ENCODE measurements at places on chromosomes 11 and 22. TPM values are rescaled to one million over a fixed set of nuclear protein-coding genes. Genes with fewer than 3 reads are reported as not detected.
A peak's percentile ranks its signal among the peaks of the same experiment; 100 is the strongest.

DEUP1 gene
- total RNA-seq = 22.8 TPM

PLEKHB1 gene
- 71.5 TPM for total RNA-seq

CRYBB1 gene
- not detected for total RNA-seq

CAT gene
- total RNA-seq = 30.3 TPM

FOLR2 gene
- total RNA-seq = 1.3 TPM

DUSP8 gene
- 14.4 TPM for total RNA-seq

FCHSD2 gene
- total RNA-seq = 69.6 TPM

MS4A3 gene
- total RNA-seq = 1.7 TPM

GRCh38 chr22:40247976-40248375, 70.3 kb downstream of the TNRC6B start:
- H3K27ac ChIP-seq = no peak overlapping the region
- H3K36me3 ChIP-seq = no peaks in the 10 kb centered on the region
- no peaks in the 10 kb centered on the region for H3K4me1 ChIP-seq
- no peak overlapping the region for H3K4me3 ChIP-seq
- no peak for DNase-seq

DNA sequence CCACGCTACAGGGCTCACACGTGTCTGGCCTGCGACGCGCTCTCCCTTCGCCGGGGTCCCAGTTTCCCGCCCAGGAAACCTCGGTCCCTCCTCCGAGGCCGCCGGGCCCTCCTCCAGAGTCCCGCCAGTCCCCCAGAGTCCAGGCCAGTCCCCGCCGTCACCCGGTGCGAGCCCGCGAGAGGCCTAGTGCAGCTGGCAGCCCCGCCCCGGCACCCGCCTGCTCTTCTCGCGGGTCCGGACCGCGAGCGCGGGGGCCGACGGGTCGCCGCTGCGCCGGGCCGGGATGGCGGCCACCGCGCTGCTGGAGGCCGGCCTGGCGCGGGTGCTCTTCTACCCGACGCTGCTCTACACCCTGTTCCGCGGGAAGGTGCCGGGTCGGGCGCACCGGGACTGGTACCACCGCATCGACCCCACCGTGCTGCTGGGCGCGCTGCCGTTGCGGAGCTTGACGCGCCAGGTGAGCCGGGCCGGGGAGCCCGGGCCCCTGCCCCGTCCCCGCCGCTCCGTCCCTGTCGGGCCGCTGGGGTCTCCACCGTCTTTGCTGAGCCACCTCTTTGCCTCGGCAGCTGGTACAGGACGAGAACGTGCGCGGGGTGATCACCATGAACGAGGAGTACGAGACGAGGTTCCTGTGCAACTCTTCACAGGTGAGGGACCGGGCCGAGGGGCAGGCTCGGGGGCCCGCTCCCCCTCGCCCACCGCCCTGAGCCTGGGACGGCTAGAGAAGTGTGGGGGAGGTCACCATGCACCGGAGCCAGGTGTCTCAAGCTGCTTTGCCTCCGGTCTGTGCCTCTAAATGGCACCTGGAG, at the start of gene PTPMT1:
Gene PTPMT1, plus strand, starts transcription at position 260 of the 809 bp plus-strand sequence. Its CDS starts 24 bp downstream, at position 284.
- peak within 1 kb of the TSS; percentile 13 for H3K27ac ChIP-seq
- DNase-seq = peak; percentile 70
- H3K27me3 ChIP-seq = no peaks in the 10 kb centered on the region
- peak within 1 kb of the TSS; percentile 76 for H3K4me3 ChIP-seq
- H3K36me3 ChIP-seq = no peaks in the 10 kb centered on the region

DNA sequence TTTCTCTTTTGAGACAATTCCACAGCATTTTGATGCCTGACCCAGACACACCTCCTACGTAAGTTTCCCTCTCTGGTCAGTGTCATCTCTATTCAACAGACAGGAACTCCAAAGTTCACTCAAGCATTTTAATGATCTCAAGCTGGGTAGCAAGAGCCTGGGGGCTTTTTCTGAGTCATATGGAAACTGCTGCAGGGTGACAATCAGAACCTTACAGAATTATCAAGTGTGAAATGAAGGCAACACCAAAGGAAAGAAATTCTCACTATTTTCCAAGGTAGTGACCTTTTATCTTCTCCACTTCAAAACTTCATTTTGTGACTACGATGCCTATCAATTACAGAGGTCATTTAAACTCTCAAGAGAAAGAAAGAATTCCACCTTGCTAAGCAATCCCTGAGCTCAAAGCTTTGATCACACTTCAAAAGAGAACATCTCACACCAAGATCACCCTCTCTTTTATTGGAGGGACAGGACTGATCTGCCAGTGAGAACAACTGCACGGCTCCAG, 229.0 kb upstream of the ZC3H12C start:
- H3K36me3 ChIP-seq = no peaks in the 10 kb centered on the region
- H3K27ac ChIP-seq = no peak overlapping the region
- H3K4me1 ChIP-seq = no peaks in the 10 kb centered on the region
- no peak overlapping the region for H3K4me3 ChIP-seq

DNA sequence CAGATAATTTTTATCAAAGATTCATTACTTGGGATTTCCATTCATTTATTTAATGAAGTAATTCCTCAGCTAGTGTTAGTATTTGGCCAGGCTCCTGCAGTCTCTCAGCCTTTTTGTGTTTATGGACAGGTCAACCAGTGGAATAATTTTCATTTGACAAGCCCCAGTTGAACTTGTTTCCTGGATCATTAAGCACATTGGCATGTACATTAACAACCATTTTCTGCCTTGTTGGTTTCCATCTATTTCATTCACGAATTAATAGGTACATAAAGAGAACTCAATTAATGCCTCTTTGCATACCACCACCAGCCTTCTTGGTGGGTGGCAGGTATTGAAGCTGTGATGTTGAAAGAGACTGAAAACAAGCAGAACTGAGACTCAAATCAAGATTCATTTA, 745.2 kb downstream of the KCNA4 start:
- no peaks in the 10 kb centered on the region for H3K27me3 ChIP-seq
- no peaks in the 10 kb centered on the region for H3K36me3 ChIP-seq

DNA sequence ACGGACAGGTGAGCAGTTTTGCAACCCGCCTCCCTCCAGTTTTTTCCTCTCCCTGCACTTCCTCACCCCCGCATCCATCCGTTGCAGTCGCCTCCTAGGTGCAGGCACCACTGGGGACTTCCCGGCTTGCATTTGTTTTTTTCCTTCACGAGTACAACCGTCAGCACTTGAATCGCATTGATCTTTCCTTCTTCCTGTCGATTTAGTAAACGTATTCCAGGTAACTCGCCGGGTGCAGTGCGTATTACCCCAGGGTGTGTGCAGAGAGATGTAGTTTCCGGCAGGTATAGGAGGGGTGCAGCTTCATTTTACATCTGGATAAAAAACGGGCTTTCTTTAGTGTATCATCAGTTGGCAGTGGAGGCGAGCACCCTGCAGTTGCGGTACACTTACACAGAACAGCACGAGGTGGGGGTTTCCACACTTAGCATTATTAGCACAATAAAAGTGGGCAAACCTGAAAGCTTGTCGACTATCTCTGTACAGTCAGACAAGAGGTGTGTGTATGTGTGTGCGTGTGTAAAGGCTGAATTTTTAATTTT, at the start of gene SORL1-AS1:
Gene SORL1-AS1, minus strand, starts transcription at position 359 of the 542 bp plus-strand sequence.
- peaks cover 5% of the 10 kb centered on the region for H3K4me1 ChIP-seq
- peak within 1 kb of the TSS; percentile 81 for H3K4me3 ChIP-seq
- peak within 1 kb of the TSS; percentile 78 for H3K27ac ChIP-seq
- no peaks in the 10 kb centered on the region for H3K27me3 ChIP-seq
- DNase-seq = peak; percentile 37
- H3K36me3 ChIP-seq = no peaks in the 10 kb centered on the region

GRCh38 chr11:42631220-42631843, 680.5 kb upstream of the API5 start:
- no peak overlapping the region for H3K27ac ChIP-seq
- H3K4me3 ChIP-seq = no peak overlapping the region
- DNase-seq = peak; percentile 37
- no peaks in the 10 kb centered on the region for H3K36me3 ChIP-seq

DNA sequence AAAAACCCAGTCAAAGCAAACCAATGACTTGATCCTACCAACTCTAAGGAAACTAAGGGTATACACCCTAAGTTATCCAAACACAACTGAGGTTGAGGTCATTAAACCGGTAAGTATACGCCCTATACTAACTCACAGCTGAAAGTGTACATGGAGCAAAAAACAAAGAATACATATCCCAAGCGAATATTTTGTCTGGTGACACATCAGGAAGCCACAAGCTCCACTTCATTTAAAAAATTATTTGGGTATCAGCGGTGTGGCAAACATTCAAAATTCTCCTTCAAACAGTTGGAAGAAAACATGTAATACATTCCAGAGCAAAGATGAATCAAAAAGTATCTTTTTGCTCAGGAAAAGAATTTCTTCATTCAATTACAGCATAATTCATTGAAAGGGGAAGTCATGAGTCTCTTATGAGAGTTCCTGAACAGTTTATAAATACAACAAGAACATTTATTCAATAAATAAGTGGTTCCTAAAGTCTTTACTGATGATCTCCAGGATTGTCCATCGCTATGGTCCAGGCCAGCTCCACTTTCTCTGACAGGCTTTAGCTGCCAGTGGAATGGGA, 4.5 kb upstream of the JAML start:
- H3K36me3 ChIP-seq = no peaks in the 10 kb centered on the region
- H3K4me3 ChIP-seq = no peak overlapping the region
- no peak overlapping the region for H3K27ac ChIP-seq
- H3K4me1 ChIP-seq = no peaks in the 10 kb centered on the region
- no peak for DNase-seq

DNA sequence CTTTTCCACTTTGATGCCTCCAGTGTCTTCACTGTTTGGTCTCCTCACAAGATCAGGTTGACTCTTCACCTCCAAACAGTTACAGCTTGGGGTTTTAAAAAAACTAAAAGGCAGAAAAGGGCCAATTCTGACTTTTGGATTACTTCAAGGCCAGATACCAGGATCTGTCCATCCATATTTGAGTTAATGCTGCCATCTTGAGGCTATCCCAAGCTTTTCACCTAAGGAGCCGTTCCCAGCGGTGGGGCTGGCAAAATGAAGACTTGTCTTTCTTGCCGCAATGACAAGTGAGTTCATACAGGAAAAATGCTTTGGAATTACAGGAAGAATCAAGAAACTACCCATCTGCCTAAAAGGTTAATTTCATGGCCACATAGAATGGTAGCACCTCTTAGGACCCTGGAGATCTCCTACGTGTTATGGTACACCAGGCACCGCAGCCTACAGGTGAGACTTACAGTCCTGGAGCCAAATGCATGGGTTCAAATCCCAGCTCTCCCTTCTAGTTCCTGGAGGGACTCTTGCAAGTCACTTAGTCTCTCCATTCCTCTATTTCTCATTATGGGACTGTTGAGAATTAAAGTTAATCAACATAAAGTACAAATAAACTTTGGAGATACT, 6.0 kb upstream of the OR5B21 start:
- no peaks in the 10 kb centered on the region for H3K4me1 ChIP-seq
- no peak overlapping the region for H3K27ac ChIP-seq
- no peaks in the 10 kb centered on the region for H3K36me3 ChIP-seq
- no peak overlapping the region for H3K4me3 ChIP-seq
- H3K27me3 ChIP-seq = no peaks in the 10 kb centered on the region

DNA sequence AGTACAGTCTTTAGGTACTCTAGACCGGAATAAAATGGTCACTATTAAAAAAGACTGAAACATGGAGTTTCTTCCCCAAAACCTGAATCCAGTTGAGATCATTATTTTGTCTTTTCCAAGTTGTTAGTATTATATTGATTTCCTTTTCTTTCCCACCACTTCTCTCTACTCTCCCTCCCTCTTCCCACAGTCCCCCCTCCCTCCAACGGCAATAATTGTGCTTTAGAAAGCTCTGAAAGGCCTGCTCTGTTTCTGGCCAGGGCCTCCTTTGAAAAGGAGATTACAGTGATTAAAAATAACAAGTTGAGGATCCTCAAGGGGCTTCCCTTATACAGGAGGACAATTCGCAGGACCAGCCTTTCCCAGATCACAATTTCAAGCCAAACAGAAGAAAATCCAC, 3.5 kb downstream of the SPON1 start:
- H3K4me1 ChIP-seq = peaks cover 5% of the 10 kb centered on the region
- DNase-seq = no peak
- H3K27me3 ChIP-seq = no peaks in the 10 kb centered on the region
- H3K27ac ChIP-seq = no peak overlapping the region
- H3K4me3 ChIP-seq = no peak overlapping the region
- no peaks in the 10 kb centered on the region for H3K36me3 ChIP-seq

- H3K4me1 ChIP-seq = no peaks in the 10 kb centered on the region
- no peaks in the 10 kb centered on the region for H3K27me3 ChIP-seq
- no peak overlapping the region for H3K4me3 ChIP-seq
- H3K36me3 ChIP-seq = no peaks in the 10 kb centered on the region
Measured at GRCh38 chr22:37713761-37714160, 16.9 kb downstream of the TRIOBP start.

GRCh38 chr22:26857169-26857568, 199.8 kb downstream of the MIAT start:
- no peak overlapping the region for H3K27ac ChIP-seq
- no peaks in the 10 kb centered on the region for H3K4me1 ChIP-seq
- no peak for DNase-seq
- no peaks in the 10 kb centered on the region for H3K36me3 ChIP-seq

DNA sequence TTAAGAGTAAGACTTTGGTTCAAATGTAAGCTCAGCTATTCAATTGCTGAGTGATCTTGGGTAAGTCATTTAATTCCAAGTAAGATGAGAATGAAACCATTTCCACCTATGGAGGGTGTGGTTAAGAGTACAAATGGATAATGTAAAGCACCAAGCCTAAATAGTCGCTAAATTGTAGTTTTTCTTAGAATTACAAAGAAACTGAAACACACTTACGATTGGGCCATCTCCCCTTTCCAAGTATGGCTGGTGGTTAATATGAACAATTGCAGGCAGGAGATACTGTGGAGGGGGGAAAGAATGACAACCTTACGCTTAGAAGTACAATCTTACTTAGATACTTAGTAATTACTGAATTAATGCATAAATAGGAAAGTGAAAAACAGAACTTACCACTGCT, 8.2 kb downstream of the DDX17 start:
- H3K27me3 ChIP-seq = no peaks in the 10 kb centered on the region
- no peak overlapping the region for H3K4me3 ChIP-seq
- DNase-seq = no peak
- no peak overlapping the region for H3K27ac ChIP-seq
- H3K36me3 ChIP-seq = no peaks in the 10 kb centered on the region
- H3K4me1 ChIP-seq = peaks cover 13% of the 10 kb centered on the region

DNA sequence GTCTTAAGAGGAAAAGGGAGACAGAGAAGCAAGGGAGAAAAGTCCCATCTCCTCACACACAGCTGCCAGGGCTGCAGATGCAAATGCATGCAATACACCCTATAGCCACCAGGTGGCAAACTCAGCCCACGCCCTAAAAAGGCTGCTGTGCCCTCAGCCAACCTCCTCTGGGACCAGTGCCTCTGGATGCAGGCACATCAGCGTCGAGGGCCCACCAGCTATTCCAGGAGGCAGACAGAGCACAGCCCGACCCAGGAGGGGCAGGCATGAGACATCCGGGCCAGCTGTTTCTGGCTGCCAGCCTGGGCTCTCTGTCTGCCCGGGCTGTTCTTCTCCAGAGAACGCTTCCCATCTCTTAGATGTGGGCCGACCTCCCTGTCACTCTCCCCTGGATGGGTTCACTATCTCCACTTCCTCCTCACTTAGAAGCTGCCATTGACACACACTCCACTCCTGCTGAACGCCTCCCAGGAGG, 39.7 kb downstream of the TPBGL start:
- no peak overlapping the region for H3K27ac ChIP-seq
- peak; percentile 89 for DNase-seq
- no peaks in the 10 kb centered on the region for H3K27me3 ChIP-seq
- H3K4me1 ChIP-seq = no peaks in the 10 kb centered on the region
- no peaks in the 10 kb centered on the region for H3K36me3 ChIP-seq

GRCh38 chr11:1127664-1128162, 30.0 kb upstream of the MUC5AC start:
- H3K4me3 ChIP-seq = no peak overlapping the region
- no peaks in the 10 kb centered on the region for H3K27me3 ChIP-seq
- no peaks in the 10 kb centered on the region for H3K36me3 ChIP-seq
- DNase-seq = no peak
- H3K27ac ChIP-seq = no peak overlapping the region
